Activated CD4-positive, CD25-positive, alpha-beta regulatory T cell (primary cell): ENCODE measurements at places on chromosomes 11 and 22.

DNA sequence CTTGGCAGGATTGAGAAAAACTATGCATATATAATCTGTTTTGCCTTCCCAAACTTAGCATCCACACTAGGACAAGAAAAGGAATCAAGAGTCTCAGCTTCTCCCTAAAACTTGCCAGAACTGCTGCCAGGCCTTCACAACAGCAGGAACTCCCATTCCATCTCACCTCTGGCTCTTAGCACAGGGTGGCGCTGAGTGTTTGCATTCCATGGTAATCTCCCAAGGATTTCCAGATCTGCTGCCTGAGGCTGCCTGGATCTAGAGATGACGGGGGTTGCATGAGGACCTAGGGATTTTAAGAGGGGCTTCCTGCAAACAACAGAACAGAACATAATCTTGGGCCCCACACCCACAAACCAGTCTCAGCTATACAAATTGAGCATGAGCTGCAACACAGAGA, 87.1 kb upstream of the OPCML start:
- DNase-seq, result no peak

DNA sequence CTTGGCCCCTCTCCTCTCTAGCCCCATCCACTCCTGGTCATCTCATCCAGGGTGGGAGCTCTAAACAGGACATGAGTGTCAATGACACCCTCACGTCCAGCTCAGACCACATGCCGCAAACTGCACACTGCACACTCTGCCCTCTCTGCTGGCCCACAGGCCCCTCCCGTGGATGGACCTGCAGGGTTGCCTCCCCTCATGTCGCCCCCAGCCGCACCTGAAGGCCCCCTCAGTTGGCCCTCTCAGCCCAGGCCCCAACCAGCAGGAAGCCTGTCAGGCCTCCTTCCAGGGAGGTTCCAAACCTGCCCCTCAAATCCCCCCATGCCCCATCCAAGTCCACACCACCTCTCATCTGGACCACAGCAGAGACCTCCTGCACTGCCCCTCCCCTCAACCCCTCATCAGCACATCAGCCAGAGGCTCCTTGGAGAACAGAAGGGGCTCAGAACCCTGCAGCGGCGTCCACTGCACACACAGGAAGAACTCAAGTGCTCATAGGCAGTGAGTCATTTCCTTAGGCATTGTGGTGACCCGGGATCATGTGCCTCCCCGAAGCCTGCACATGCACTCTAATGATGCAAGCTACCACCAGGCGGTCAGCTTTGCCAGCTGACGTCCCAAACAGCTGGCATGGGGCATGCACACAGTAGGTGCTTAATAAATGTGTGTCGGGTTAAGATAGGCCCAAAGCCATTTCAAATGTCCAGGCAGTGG, 12.9 kb upstream of the CDKN1C start:
- DNase-seq, result no peak

- DNase-seq, result no peak
Measured at GRCh38 chr22:36461665-36462649, 19.5 kb downstream of the TXN2 start.

- DNase-seq, result no peak
Measured at GRCh38 chr11:87966216-87966615, 209.0 kb downstream of the RAB38 start.

DNA sequence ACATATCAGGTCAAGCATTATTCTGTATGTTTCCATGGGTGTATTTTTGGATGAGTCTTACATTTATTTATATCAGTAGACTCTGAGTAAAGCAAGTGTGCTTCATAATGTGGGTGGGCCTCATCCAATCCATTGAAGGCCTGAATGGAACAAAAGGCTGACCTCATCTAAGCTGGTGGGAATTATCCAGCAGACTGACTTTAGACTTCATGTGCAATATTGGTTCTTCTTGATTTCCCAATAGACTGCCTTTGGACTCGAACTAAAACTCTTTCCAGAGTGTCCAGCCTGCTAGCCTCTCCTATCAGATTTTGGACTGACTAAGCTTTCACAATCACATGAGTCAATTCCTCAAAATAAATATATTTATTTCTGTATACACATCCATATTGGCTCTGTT, 116.2 kb downstream of the KIF18A start:
- no peak for DNase-seq

DNA sequence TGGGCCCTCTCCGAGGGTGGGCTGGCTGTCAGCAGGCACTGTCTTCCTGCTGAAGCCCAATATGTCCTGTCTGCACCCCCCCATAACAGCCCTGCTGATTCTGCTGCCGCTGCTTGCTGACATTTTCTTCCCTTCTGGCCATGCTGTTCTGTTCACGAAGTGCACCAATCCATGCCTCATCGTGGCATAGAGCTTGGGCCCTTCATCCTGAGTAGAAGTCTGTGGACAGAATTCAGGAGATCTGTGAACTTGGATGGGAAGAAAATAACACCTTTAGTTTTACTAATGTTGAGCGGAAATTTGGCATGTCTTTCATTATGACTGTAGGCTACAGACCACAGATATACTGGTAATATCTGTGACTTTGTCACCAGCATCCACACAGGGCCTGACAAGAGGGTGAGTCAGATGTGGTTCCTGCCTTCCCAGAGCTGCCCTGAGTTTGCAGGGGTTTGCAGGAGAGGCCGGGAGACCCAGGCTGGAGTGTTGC, 14.1 kb upstream of the KIAA0930 start:
- no peak for DNase-seq

DNA sequence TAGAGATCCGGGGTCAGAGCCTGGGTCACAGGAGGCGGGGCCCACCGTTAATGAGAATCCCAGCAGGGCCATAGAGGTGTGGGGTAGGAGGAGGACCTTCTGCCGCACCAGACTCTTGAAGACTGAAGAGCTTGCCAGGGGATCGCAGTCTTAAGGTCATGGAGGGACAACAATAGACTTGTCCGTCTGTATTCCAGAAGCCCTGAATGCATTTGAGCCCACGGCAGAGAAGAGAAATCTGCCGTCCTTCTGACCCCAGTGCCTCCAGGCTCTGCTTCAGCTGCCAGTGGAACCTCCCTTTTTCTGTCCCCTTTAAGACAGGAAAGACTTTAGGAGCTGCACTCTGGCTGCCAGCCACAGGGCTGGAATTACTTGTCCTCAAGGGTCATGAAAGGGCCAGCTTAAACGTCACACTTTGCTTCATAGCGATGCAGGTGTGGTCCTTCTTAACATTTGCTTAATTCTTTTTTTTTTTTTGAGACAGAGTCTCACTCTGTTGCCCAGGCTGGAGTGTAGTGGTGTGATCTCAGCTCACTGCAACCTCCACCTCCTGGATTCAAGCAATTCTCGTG, 15.5 kb upstream of the ST3GAL4 start:
- DNase-seq, result no peak

GRCh38 chr11:30586251-30587144, at the start of gene MPPED2:
MPPED2 (minus strand) TSS chr11:30586353; CDS start chr11:30580373, 5,980 bp downstream.
- DNase-seq, result no peak

DNA sequence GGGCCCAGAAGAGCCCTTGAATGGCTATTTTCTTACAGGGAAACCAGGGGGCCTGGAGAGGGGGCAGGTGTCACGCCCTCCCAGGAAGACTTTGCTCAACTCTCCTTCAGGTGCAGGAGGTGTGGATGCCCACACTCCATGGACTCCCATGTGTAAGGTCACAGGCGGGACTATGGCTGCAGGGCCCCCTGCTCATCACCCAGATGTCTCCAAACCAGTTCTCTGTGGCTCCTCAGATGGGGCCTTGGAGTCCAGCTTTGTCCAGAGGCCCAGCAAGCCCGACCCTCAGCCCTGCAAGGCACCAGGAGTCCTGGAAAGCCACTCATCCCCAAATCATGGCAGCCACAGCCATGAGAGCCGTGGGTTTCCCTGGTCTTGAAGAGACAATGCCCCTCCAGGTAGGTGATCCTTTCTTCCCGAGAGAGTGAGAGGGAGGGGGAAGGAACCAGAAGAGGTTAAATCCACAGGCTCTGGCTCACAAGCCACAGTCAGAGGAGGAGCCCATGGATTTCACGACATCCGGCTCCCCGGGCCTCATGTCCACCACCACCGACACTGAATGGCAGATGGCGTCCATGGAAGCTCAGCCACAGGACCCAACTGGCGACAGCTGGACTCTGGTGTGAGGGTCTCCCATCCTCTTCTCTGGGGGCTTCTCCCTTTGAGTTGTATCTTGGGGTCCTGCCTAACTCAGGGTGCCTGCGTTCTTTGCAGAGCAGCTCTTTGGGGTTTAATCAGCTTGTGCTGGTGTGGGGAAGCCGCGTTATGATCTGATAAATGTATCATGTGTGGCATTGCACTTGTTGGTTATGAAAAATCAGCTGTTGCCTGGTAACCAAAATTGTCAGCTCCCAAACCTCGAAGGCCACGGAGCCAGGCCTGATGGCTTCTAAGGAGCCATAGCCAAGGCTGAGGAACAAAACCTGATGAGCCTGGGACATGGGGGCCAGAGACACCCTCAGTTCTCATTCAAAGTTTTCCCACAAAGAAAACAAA, 620.4 kb downstream of the BRD1 start:
- DNase-seq, result no peak

GRCh38 chr22:49321477-49322055, 506.1 kb downstream of the BRD1 start:
- DNase-seq, result no peak

GRCh38 chr11:117557361-117557760, 229.7 kb downstream of the CEP164 start:
- DNase-seq, result no peak

DNA sequence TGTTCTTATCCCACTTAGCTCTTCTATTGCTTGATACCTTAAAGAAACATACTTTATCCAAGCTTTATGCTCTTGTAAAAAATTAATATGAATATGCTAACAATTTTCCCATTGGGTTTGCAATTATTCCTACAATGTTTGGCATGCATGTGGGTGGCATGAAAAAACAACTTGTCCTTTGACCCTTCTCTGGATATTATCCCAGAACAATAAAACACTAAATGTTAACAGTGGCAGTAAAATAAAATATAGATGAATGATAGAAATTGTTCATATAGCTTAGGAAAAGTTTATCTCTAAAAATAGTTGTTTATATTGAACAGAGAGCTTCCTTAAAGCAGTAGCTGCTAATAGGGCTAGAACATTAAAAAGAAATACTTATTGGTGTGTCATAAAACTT, 860.5 kb upstream of the LRRC4C start:
- DNase-seq, result no peak

GRCh38 chr11:86629045-86629706, 43.2 kb downstream of the ME3 start:
- no peak for DNase-seq

DNA sequence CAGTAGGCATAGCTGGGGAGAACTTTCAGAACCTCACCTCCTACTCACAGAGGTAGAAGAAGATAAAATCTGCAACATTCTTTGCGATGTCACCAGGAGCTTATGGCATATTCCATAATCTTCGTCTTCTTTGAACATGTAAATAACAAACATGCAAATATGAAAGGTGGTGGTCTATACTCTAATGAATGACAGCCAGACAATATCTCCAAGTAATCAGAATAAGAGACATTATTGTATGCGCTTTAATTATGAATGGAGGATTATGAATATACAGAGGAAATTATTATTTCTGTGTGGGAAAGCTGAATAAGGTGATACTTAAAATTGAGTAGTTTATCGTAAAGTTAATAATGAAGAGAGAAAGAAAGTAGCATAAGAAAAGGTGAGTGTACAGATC, at the start of gene OR52B4:
Gene OR52B4, minus strand, starts transcription at position 101 of the 400 bp plus-strand sequence. Its CDS starts 91 bp downstream, at position 10.
- DNase-seq, result no peak

- DNase-seq, result no peak
Measured at GRCh38 chr22:49583341-49583740, 244.3 kb downstream of the BRD1 start.

- DNase-seq, result no peak
Measured at GRCh38 chr11:68581439-68581838, 102.9 kb upstream of the GAL start.

- no peak for DNase-seq
Measured at GRCh38 chr11:79973721-79974617, 533.1 kb upstream of the TENM4 start.

- DNase-seq, result no peak
Measured at GRCh38 chr22:42696331-42696967, 24.2 kb downstream of the A4GALT start.

DNA sequence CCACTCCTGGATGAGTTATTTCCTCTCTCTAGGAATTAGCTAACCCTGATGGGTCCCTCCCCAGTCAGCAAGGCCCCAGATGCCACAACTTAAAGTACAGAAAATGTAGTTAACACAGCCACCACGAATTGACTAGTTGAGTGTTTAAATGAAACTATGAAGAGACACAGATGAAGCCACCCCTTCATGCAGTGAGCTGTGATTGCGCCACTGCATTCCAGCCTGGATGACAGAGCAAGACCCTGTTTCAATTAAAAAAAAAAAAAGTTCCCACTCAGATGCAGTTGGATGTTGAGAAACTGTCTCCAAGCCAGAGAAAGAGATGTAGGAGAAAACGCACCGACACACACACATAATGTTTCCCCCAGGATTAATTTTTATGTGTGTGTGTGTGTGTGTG, 53.3 kb downstream of the SCN3B start:
- DNase-seq, result no peak

- DNase-seq, result no peak
Measured at GRCh38 chr11:4626207-4627099, 10.8 kb upstream of the OR51D1 start.

DNA sequence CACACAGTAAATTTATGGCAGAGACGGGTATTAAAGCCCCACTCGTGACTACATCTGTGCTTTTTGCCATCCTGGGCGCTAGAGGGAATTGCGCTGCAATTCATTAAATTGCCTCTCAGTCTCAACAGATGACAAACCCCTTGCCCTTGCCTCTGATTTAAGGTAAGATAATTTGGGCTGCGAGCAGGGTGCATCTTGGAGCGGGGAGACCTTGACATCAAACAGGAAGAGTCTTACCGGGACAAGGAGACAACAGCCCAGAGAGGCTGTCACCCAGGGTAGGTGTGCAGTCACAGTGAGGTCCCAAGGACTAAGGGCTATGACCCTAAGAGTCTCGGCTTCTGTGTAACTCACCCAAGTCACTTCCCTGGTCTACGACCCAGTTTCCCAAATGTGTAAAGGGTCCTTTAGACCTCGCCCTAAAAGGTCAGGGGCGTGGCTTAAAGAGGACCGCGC, 449 bp upstream of the TOM1 start:
- DNase-seq, result no peak

GRCh38 chr11:107696140-107696539, 15.7 kb downstream of the SLN start:
- DNase-seq, result no peak

DNA sequence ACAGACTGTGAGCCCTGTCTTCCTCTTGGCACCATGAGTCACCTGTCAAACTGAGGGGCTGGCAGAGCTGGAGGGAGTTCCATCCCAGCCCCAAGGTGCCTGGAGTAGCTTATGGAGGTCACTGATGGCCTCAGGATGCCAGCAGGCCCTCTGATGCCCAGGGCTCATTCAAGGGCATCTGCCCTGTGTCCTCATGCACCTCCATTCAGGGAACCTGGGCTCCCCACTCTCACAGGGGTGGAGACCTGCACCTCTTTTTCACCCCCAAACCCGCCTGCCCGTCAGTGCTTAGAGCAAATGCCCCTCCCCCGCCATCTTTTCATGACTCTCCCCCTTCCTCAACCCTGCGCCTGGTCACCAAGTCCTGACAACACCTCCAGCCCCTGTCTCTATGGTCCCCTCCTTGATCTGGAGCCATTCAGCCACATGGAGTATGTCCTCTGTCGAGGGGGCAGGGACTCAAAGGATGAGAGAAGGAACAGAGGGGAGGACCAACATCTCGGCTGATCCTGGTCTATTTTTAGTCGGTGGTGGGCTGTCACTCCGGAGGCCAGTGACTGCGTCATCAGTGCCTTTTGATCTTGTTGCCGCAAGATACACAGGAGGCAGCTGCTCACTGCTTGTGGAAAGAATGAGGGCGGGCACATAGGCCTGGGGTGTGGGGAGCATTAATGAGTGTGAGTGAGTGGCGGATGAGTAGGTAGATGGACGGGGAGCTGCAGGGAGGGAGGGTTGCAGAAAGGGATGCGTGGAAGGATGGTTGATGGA, 72.2 kb downstream of the CDKN1C start:
- no peak for DNase-seq

GRCh38 chr11:2327032-2327431, 25.2 kb downstream of the TSPAN32 start:
- DNase-seq, result no peak
